ENCODE measurements at places on chromosomes 4 and X.
A peak's percentile ranks its signal among the peaks of the same experiment; 100 is the strongest.

- peak; percentile 36 for DNase-seq
- H3K27me3 ChIP-seq, result peaks cover 23% of the 10 kb centered on the region
- no peaks in the 10 kb centered on the region for H3K36me3 ChIP-seq
- no peak overlapping the region for H3K27ac ChIP-seq
- H3K4me3 ChIP-seq, result peak overlapping the region; percentile 71
- no peaks in the 10 kb centered on the region for H3K4me1 ChIP-seq
These were observed 645 bp downstream of the APLN start for GRCh38 chrX:129653971-129654651.

- peaks cover 30% of the 10 kb centered on the region for H3K4me1 ChIP-seq
- H3K27me3 ChIP-seq, result no peaks in the 10 kb centered on the region
- no peak overlapping the region for H3K27ac ChIP-seq
- peaks cover 34% of the 10 kb centered on the region for H3K36me3 ChIP-seq
- DNase-seq, result peak; percentile 88
- H3K4me3 ChIP-seq, result no peak overlapping the region
These were observed 759 bp downstream of the H2AZ1 start for GRCh38 chr4:99949034-99949998.

DNA sequence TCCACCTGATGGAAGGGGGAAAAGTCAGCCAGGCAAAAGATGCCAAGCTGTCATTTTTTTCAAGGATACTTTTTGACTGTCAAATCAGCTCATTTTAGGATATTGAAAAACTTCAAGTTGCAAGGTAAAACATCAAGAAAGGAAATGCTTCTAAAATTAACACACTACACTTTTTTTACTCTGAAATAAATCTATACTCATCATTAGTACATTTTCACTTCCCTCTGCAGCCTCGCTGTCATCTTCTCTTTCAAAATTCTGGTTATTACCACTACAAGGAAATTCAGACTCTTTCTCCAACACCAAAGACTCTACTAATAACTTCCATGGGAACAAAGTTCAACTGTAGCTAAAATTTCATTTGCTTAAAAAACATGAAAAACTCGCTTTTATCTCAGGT lies 41.6 kb downstream of the APBB2 start:
- H3K27me3 ChIP-seq, result peaks cover 9% of the 10 kb centered on the region
- H3K36me3 ChIP-seq, result no peaks in the 10 kb centered on the region
- H3K4me1 ChIP-seq, result no peaks in the 10 kb centered on the region
- H3K4me3 ChIP-seq, result no peak overlapping the region

GRCh38 chr4:54090404-54090803 lies 9.6 kb upstream of the GSX2 start:
- no peak for DNase-seq
- no peaks in the 10 kb centered on the region for H3K36me3 ChIP-seq
- peaks cover 48% of the 10 kb centered on the region for H3K27me3 ChIP-seq
- H3K4me3 ChIP-seq, result no peak overlapping the region
- H3K27ac ChIP-seq, result no peak overlapping the region

- no peaks in the 10 kb centered on the region for H3K27me3 ChIP-seq
- no peak for DNase-seq
- no peak overlapping the region for H3K27ac ChIP-seq
- peaks cover 19% of the 10 kb centered on the region for H3K36me3 ChIP-seq
- no peaks in the 10 kb centered on the region for H3K4me1 ChIP-seq
These were observed 18.4 kb upstream of the FHDC1 start for GRCh38 chr4:152917543-152918395.

DNA sequence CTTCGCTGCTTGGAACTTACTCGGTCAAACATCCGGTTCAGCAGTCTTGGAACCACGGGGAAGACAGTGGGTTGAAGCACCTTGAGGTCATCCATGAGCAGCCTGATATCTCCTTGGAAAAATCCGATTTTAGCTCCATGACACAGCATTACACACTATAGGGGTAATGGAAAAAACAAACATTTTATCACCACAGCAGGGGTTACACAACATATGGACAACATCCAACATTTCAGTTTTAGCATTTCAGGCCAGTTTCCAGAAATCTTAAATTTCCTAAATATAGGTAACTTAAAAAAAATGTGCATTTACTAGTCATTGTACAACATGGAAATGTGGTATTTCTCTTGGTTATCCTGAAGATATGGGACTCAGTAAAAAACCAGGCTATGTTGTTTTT lies 34.4 kb upstream of the CENPU start:
- H3K27me3 ChIP-seq, result no peaks in the 10 kb centered on the region
- H3K4me3 ChIP-seq, result no peak overlapping the region
- no peak for DNase-seq
- peaks cover 19% of the 10 kb centered on the region for H3K36me3 ChIP-seq
- H3K27ac ChIP-seq, result no peak overlapping the region

DNA sequence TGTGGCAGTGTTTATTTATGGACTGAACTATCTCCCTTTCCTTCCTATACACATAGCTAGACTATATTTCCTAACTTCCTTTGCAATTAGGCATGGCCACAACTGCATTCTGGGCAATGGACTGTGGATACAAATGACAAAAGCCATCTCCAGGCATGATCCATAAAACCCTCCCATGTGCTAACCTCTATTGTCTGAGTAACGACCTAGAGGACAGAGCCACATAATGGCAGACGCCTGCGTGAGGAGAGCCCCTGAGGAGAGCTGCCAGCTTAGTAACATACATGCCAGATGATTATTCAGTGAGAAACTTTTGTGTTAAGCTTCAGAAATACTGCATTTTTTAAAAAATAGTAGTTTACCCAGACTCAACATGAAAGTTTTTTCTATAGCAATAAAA lies 142.9 kb downstream of the ADGRA3 start:
- H3K27ac ChIP-seq, result no peak overlapping the region
- H3K36me3 ChIP-seq, result no peaks in the 10 kb centered on the region
- no peaks in the 10 kb centered on the region for H3K27me3 ChIP-seq
- no peak overlapping the region for H3K4me3 ChIP-seq

DNA sequence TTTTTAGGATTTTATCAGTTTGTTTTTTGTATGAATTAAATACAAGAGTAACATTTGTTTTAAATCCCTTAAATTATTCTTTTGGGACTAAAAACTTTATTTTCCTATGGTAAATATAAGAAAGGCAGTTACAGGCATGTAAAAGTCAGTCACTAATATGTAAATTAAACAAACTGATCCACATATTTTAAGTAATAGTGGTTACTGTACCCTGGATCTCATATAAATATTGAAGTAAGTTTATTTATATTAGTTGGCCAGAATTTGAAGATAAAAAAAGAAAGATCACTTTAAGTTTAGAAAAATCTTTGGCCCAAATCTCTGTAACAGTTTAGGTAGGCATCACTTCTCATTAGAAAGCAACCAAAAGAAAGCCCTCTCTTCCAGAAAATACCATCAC lies 45.8 kb downstream of the LDB2 start:
- no peaks in the 10 kb centered on the region for H3K36me3 ChIP-seq
- DNase-seq, result no peak
- peaks cover 4% of the 10 kb centered on the region for H3K27me3 ChIP-seq
- no peak overlapping the region for H3K4me3 ChIP-seq
- no peaks in the 10 kb centered on the region for H3K4me1 ChIP-seq

GRCh38 chr4:152476796-152477195 lies 59.1 kb downstream of the FBXW7 start:
- no peak overlapping the region for H3K4me3 ChIP-seq
- H3K4me1 ChIP-seq, result peaks cover 27% of the 10 kb centered on the region
- H3K27ac ChIP-seq, result no peak overlapping the region
- no peaks in the 10 kb centered on the region for H3K27me3 ChIP-seq

- H3K27ac ChIP-seq, result no peak overlapping the region
- no peak for DNase-seq
- no peak overlapping the region for H3K4me3 ChIP-seq
- H3K36me3 ChIP-seq, result no peaks in the 10 kb centered on the region
- H3K4me1 ChIP-seq, result no peaks in the 10 kb centered on the region
These were observed 23.6 kb downstream of the GLRB start for GRCh38 chr4:157099506-157099905.

DNA sequence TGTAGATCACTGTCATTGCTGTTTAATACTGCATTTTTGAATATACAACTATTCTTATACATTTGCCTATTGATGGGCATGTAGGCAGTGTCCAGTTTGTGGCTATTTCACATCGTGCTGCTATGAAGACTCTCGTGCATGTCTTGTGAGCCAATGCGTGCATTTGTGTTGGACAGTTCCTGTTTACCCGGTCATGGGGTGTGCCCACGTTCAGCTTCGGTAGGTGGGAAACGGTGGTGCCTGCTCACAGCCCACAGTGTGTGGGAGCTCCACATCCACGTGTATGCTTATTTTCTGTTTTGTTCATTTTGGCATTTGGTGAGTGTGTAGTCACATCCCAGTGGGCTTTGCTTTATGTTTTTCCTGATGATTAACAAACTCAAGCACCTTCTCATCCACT lies 19.7 kb upstream of the RNF212 start:
- no peaks in the 10 kb centered on the region for H3K36me3 ChIP-seq
- no peak overlapping the region for H3K4me3 ChIP-seq
- H3K27me3 ChIP-seq, result peaks cover 4% of the 10 kb centered on the region

- H3K27me3 ChIP-seq, result no peaks in the 10 kb centered on the region
- no peak overlapping the region for H3K27ac ChIP-seq
- no peaks in the 10 kb centered on the region for H3K4me1 ChIP-seq
These were observed 48.5 kb upstream of the IL15 start for GRCh38 chr4:141587897-141588296.

- DNase-seq, result no peak
- H3K27ac ChIP-seq, result no peak overlapping the region
- no peak overlapping the region for H3K4me3 ChIP-seq
- no peaks in the 10 kb centered on the region for H3K36me3 ChIP-seq
These were observed 64.1 kb upstream of the MAD2L1 start for GRCh38 chr4:120130786-120131185.

DNA sequence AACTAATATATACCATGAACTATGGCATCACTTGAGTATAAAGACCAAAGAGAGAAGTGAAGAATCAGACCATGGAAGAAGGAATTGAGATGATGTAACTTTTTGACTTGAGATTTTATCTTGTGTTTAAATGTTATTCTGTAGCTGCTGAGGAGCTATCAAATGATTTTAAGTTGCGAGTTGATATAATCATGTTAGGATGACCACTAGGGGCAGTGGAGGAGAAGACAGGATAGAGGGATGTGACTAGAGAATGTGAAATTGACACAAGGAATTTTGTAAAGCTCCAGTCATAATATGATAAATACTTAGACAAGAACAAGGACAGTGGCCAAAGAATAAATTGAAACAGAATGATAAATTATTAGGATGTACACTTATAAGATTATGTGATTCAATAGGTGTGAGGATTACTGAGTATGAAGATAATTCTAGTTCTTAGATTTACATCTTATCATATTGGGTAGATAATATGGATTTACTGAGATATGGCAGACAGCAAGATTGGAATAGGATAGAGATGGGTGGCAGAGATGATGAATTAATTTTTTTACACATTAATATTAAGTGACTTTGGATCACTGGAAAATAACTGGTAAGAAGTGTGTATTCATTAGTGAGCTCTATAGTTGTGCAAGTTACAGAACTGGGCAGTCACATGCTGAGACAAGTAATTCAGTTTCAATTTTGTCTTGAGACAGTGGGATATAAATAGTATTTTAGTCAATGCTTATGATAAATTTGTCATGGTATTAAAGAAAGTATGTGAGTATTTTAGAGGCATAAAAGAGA lies 816.0 kb upstream of the PCDH10 start:
- H3K36me3 ChIP-seq, result no peaks in the 10 kb centered on the region
- no peak overlapping the region for H3K4me3 ChIP-seq
- H3K4me1 ChIP-seq, result no peaks in the 10 kb centered on the region
- H3K27ac ChIP-seq, result no peak overlapping the region
- no peaks in the 10 kb centered on the region for H3K27me3 ChIP-seq

DNA sequence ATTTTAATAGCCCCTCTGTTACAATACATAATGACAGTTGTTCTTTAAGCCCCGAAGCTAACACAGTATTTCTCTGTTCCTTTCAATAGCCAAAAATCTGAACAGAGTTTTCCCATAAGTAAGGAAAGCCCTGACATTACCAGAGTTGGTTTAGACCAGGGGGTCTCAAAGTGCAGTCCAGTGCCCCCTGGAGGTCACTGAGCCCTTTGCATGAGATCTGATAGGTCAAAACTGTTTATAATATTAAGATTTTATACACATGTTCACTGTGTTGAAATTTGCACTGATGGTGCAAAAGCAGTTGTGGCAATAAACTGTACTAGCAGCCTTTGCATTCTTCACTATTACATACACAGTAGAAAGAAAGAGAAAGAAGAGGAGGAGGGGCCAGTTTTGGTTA lies 177.1 kb downstream of the SPANXN3 start:
- H3K36me3 ChIP-seq, result no peaks in the 10 kb centered on the region
- DNase-seq, result no peak
- H3K4me3 ChIP-seq, result no peak overlapping the region
- no peak overlapping the region for H3K27ac ChIP-seq
- H3K27me3 ChIP-seq, result no peaks in the 10 kb centered on the region

- no peak overlapping the region for H3K27ac ChIP-seq
- no peak overlapping the region for H3K4me3 ChIP-seq
- H3K4me1 ChIP-seq, result no peaks in the 10 kb centered on the region
These were observed 61.1 kb upstream of the MTM1 start for GRCh38 chrX:150507251-150507856.

- no peaks in the 10 kb centered on the region for H3K4me1 ChIP-seq
- H3K27ac ChIP-seq, result no peak overlapping the region
- DNase-seq, result no peak
- H3K4me3 ChIP-seq, result no peak overlapping the region
- no peaks in the 10 kb centered on the region for H3K36me3 ChIP-seq
- H3K27me3 ChIP-seq, result peaks cover 9% of the 10 kb centered on the region
These were observed 21.2 kb upstream of the MID2 start for GRCh38 chrX:107804427-107804826.

DNA sequence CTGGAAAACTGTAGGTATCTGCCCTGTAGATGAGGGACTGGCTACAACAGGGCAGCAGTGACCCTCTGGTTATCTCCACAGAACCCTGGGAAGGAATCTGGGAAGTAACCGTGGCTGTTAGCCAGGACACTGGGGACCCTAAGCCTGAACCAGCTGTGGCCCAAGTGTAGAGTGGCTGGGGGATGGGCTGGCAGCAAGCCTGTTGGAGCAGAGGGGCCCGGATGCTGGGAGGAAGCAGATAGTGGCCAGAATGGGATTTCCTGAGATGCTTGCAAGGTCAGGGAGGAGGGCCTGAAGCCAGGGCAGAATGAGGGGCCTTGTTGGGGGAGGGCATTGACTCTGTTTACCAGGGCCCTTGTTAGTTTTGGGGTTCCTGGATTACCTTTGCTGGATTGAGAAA lies 161.0 kb upstream of the EOLA2 start:
- H3K27ac ChIP-seq, result no peak overlapping the region
- no peak for DNase-seq
- H3K27me3 ChIP-seq, result no peaks in the 10 kb centered on the region
- H3K4me3 ChIP-seq, result no peak overlapping the region

DNA sequence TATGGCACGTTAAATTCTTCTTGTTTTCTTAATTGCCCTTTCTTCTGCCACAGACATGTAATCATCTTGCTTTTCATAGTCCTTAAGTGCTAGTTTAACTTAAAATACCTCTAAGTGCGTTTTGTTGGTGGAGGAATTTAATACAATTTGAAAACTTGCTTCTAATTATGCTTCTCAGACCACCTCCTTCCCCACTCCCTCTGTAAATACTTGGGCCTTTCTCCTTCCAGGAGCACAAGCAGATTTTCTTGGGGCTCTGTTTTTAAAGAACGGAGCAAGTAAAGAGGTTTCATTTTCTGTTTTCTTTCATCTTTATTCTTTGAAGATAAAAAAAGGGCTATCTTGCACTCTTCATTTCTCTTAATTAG lies 559 bp upstream of the PCDH18 start:
- no peak for DNase-seq
- no peaks in the 10 kb centered on the region for H3K36me3 ChIP-seq
- H3K27me3 ChIP-seq, result no peaks in the 10 kb centered on the region
- no peaks in the 10 kb centered on the region for H3K4me1 ChIP-seq
- H3K4me3 ChIP-seq, result no peak overlapping the region
- H3K27ac ChIP-seq, result no peak overlapping the region
